CD4-positive, alpha-beta T cell treated with Interleukin-17A for 4 hours (primary cell): ENCODE measurements at places on chromosomes 12 and 14.

DNA sequence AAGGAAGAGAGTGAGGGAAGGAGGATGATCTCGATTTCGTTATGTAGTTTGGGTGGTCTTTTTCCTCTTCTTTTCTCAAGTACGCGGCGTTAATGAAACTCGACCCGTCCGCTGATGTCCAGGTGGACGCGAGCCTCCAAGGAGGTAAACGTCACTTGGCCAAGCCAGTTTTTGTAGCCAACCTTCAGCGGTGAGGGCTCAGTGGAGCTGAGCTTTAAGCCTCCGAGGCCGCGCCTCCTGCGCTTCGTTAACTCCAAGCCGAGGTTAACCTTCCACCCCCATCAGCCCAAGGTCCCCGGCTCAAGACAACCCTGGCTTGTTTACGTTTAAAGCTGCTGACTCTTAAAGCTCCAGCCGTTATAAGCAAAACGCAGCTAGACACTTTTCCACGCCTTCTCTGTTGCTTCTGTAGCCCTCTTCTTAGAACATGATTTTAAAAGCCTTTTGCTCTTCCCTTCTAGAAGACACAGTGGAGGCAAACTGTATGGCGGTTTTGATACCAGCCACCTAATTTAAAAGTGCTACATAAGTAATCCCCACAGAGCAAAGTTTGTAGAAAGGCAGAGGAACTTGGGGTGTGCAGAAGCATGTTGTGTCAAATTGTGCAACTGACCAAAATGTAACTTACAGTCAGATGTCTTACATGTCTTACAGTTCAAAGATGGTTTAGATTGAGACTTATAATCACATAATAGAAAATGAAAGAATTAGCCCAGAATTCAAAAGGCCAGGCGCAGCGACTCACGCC, 923 bp upstream of the ITPR2 start:
- DNase-seq = peak; percentile 62

GRCh38 chr14:52977798-52978197, 26.9 kb upstream of the FERMT2 start:
- DNase-seq = no peak

DNA sequence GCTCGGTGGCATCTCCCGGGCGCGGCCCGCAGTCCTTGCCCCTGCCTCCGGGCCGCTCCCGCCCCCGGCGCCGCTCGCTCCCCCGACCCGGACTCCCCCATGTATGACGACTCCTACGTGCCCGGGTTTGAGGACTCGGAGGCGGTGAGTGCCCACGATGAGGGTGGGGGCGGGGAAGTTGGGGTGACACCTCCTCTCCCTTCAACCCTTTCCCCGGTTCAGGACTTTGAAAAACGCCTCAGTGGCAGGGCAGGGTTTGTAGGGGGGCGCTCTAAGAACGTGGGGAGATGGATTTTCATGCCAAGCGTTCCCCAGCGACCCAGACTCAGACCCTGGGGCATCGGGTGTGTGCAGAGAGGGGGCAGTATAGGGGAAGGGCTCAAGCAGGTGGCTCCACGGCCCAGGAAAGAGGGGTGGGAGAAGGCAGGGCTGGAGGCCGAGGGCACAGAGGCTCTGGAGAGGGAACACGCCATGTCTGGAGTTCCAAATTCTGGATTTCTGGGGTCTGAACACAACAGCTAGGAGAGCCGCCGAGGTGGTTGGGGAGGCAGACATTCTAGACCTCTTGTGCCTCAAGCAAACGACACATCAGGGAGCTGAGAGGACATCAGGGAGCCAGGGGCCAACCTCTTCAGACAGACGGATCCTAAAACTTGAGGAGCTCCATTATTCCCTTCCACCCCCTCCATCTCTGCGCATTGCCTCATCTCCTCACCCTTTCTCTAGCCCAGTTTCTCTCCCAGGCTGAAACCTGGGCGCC, 715 bp downstream of the CACNB3 start:
- peak; percentile 51 for DNase-seq

DNA sequence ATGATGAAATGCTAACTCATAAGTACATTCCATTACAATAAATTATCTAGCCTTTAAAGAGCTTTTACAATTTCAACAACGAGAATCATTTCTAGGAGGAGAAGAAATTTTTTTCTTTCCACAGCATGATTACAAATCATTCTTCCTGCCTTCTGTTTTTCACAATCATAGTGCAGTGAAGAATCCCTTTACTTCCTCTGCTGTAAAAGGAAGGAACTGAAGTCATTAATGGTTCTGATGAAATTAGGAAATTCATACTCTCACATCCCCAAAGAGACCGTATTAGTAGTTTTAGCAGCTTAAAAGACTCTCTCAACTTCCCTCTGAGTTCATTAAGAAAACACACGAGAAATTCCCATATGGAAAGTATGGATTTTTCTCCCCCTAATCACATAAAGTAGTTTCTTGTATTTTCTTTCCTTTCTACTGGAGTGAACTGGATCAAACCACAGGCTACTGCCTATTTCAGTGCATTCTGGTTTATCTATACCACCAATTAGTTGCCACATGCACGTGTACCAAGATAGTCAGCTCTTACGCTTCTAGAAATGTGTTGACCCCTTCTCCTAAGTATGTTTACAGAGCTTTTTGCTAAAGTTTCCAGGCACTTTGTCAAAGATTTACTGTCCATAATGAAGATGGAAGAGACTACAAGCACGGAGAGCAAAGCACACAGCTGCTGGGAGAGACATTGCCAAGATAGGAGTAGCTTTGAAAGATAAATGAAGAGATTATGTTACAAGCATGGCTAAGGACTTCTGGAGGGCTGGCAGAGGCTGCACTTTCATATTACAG, 58.9 kb upstream of the KITLG start:
- DNase-seq = no peak

DNA sequence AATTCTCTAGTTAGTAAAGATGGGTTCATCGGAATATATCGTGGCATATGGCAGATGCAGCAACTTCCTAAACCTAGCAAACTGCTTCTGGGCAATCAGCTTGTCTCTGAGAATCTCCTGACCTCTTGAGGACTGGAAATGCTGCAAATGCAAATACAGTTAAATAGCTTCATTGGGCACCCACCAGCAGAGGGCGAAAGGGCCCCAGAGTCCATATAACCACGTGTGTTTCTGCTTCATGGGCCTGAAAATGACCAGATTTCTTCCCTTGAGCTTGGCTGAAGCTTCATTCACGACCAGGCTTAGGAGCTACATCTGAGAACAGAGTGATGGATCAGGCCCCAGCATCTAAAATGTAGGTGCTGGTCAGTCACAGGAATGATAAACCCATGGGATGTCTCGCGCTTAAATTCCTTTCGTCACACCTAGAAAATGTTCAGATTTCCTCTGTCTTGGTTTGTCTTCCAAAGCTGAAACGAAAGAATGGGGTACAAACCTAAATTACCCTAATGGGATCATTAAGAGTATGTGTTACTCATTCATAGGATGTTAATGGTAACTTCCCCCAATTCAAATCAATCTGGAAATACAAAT, 1482.5 kb upstream of the TMEM132C start:
- peak; percentile 36 for DNase-seq

GRCh38 chr12:130540376-130540775, 175.7 kb downstream of the RIMBP2 start:
- DNase-seq = no peak

DNA sequence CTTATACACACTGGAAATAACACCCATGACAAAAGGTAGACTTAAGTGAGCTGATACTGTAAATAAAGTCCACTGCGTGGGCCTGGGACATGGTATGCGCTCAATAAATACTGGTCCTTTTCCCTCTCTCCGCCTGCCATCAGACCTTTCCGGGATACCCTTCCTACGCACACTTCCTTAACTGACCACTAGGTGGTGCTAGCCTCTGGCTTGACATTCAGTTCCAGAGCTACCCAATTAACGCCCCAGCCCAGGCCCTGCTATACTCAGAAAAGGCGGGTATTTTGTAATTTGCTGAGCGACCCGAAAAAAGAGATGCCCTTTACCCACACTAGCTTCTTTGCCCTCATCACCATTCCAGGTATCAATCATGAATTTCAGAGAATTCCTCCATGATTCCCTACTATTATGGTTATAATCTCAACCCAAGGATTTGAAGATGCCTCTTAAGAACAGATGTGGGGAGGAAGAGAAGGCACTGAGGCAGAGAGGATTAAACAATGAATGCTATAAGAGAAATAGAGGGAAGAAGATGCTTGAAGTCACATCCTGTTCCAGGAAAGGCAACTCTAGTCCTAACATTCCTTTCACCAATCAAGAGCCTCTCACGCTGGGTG, 3.9 kb upstream of the LRP1 start:
- peak; percentile 85 for DNase-seq

- no peak for DNase-seq
Observed at GRCh38 chr12:27003421-27004381, 10.5 kb downstream of the TM7SF3 start.

GRCh38 chr14:95234426-95234825, 77.1 kb upstream of the DICER1 start:
- DNase-seq = no peak

GRCh38 chr12:69886109-69886508, 61.1 kb downstream of the MYRFL start:
- DNase-seq = no peak

GRCh38 chr14:48703728-48704467, 882.3 kb downstream of the RPS29 start:
- DNase-seq = no peak
